Left ventricle myocardium superior (tissue), 1 donor: ENCODE measurements at places on chromosomes 13 and 19.

GRCh38 chr13:31331068-31331467, 131.3 kb downstream of the B3GLCT start:
- no peak for DNase-seq

DNA sequence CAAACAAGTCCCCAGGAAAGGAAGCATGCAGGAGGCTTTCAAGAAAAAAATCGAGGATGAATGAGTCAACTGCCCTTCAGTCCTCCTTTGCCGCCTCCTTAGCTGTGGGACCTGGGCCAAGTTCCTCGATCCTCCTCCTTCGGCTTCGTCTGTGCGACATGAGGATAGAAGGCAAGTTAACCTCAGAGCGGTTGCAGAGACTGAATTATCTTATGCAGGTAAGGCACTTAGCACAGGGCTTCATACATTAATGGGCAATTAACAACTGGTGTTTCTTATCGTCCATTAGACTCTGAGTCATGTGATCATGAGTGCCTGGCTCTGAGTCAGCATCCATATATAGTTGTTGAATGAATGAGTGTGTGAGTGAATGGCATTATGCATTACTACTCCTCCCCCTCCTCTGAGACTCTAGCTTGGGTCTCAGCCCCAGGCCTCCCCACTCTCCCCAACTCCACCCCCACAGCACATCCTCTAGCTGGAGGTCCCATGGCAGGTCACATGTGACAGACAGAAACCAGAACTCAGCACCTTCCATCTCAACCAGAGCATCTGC, 1.6 kb upstream of the TTC9B start:
- no peak for DNase-seq

DNA sequence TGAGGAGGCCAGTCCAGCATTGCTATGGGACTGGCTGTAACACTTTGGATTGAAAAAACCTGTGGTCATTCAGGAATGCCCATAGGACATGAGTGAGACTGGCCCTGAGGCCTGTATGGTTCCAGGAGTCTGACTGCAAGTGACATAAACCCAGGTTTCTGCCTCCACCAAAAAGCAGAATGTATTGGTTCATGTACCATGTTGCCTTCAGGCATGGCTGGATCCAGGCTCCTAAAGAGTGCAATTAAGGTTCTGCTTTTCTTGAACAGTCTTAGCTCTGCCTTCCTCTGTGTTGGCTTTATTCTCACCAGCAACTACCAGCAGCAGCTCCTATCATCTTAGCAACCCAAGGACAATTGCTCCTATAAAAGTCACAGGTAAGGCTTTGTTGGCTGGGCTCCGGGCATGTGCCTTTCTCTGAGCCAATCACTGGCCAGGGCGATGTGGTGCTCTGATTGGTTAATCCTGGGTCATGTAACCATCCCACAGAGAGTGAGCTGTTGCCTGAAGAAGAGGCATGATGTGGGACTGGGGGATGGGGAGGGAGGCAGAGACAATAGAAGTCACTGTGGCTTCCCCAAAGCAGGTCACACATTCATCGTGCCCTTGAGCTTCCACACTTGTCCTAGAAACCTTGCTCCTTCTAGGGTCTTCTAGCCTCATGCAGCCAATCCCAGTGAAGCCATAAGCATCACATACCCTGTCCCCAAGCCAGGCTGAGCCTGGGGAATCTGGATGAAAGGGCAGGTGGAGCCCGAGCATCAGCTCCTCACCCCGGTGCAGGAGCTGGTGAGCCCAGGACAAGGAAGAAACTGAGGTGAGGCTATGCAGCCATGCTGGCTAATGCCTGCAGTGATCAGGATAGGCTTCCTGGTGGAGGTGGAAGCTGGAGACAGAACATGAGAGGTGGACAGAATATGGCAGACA, 123.9 kb downstream of the URI1 start:
- DNase-seq, result no peak

DNA sequence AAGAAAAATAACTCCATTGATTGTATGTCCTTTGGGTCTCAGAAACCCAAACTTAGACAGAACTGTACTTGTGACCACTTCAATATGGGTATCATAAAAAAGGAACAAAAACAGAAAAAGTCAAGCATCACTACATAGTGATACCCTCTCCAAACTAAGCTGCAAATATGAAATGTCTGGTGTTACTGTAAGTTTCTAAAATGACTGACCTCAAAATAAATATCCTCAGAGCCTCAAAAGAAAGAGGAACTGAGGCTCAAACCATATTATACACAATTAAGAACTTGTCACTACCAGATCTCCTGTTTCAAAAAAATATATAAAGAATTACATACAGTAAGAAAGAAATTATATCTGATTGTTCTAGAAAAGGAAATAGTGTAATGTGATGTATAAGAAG, 787.9 kb upstream of the KLHL1 start:
- no peak for DNase-seq
